ENCODE measurements at places on chromosomes 1 and 21.

DNA sequence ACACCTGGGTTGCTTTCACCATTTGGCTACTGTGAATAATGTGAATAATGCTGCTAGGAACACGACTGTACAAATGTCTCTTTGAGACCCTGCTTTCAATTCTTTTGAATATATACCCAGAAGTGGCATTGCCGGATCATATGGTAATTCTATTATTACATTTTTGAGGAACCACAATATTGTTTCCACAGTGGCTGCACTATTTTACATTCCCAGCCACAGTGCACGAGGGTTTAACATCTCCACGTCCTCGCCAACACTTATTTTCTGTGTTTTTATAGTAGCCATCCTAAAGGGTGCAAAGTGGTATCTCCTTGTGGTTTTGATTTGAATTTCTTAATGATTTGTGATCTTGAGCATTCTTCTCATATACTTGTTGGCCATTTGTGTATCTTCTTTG lies 15.7 kb downstream of the FHAD1 start:
- no peak for DNase-seq

GRCh38 chr1:245091818-245092637 lies 62.8 kb upstream of the KIF26B start:
- DNase-seq: no peak

GRCh38 chr1:1004420-1004779 lies 4.5 kb upstream of the HES4 start:
- no peak for DNase-seq

DNA sequence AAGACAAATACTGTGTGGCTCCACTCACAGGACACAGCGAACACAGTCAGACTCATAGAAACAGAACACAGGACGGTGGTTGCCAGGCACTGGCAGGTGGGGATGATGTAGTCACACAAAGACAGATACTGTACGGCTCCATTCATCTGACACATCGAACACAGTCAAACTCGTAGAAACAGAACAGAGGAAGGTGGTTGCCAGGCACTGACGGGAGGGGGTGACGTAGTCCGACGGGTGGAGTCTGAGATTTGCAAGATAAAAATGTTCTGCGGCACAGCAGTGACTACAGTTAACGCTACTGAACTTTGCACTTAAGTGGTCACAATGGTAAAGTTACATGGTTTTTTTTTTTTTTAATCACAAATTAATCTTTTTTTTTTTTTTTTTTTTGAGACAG lies 18.7 kb downstream of the C21orf58 start:
- DNase-seq: no peak

- peak; percentile 30 for DNase-seq
These were observed 683 bp downstream of the LRRC8B start for GRCh38 chr1:89525169-89525855.

GRCh38 chr1:7636795-7637526 lies 134.1 kb upstream of the VAMP3 start:
- DNase-seq: no peak

DNA sequence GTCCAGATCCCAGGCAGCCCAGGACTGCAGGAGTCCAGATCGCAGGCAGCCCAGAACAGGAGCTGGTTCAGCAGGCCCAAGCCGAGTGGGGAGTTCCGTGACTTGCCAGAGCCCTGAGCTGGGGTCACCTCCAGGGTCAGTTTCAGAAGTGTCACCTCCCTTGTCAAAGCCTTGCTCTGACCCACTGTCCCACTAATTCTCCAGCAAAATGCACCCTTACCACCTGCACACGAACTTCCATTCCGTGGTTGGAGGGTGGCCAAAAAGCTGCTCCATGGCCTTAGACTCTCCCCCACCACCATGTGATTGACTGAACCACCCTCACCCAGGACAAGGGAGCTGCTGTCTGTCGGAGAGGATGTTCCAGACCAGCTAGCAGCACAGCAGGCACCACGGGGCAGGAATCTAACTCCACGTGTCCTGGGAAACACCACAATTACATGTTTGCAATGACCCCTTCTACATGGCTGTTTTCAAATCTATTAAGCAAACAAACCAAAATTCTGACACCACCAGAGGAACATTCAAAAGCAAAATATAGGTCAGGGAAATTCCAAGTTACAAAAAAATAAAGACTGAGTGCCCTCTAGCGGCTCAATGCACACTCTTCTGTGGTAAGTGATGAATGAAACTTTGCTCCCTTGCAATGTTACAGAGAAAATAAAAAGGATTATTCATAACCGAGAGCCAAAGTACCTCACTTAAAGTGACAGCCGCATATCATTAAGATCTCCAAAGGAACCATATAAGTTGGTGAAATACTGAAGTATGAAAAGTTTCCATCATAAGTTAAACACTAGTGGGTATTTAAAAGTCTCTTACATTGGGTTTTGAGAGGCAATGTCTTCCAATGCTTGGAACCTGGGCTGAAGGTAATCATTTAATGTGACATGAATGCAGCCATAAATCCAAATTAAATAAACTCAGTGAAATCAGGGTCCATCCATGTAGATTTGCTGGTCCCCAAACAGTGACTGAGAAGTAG lies 76.3 kb downstream of the NPHP4 start:
- peak; percentile 14 for DNase-seq
